Midbrain (tissue), 1 donor: ENCODE measurements at places on chromosomes 12 and 14.

GRCh38 chr14:64247195-64247594 lies 47.0 kb downstream of the ESR2 start:
- DNase-seq, result no peak

DNA sequence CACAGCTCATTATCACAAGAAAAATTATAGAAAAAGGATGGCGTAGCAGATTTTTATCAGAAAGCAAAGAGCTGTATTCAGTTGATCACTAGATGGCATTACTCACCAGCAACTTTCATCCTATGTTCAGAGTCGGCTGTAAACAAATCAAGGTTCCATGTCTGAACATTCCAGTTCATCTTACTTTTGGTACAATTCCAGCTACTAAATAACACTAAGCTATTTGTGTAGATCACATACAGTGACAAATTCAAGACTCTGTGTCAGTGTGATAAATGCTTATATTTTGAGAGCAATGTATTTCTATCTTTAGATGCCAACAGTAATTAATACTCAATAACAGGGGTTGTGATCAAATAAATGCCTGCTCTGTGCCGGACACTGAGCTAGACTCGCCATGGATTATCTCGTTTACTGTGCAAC lies 30.1 kb downstream of the NRDE2 start:
- DNase-seq, result peak; percentile 76

DNA sequence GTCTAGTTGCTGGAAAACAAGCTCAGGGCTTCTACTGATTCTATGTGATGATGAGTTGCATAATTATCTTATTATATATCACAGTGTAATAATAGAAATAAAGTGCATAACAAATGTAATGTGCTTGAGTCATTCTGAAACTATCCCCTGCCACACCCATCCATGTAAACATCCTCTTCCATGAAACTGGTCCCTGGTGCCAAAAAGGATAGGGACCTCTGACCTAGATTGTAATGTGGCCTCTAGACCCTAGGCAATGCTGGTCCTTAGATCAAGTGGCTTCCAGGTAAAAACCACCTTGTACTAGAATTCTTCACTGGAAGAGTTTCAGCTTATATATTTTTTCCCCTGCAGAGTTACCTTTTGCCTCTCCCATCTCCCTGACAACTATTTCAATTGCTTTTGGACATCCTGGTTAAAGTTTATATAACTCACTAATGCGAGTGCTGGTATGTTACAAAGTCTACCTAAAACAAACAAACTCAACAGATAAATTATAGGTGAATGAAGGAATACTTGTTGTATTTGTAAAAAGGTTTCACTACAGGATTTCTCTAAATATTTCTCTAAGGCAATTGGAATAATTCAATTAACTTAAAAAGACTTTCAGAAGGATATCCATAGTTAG lies 462.5 kb downstream of the NAV3 start:
- no peak for DNase-seq

- DNase-seq, result no peak
These were observed 1214.3 kb upstream of the TMEM132C start for GRCh38 chr12:127052511-127053232.

GRCh38 chr14:55902241-55902640 lies 216.0 kb upstream of the PELI2 start:
- no peak for DNase-seq

DNA sequence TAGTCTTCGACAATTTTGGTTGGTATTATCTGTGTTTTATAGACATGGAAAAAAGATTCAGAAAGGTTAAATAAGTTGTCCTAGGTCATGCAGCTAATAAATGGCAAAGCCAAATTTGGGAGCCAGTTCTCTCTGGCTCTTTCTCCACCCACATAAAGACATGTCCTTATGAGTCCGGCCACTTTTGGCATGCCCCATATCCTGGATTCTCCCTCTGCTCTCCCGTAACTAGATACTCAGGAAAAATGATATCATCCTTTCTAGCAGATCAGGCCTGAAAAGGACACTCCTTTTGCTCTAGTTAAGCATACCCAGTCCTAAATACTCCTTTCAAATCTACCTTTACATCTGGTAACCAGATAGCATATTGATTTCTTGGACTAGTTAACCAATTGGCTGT lies 64.4 kb downstream of the TTLL5 start:
- no peak for DNase-seq

GRCh38 chr12:121277374-121277759 lies 19.1 kb downstream of the CAMKK2 start:
- DNase-seq, result no peak

DNA sequence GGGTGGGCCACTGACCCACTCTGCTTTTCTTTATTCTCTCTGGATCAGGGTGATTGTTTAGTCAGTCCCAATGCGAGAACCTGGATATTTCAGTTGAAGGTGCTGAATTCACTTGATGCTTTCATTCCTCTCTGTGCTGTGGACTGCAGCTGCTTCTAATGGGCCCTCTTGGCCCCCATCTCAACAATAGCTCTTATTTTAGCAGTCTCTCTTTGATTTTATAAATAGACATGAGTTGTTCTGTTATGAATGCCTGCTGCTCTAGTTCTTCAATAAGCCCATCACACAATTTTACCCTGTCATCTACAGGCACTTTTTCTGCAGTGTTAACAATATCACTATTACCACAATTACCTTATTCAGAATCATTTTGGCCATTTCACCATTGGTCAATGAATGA lies 54.1 kb upstream of the YARS2 start:
- peak; percentile 11 for DNase-seq

GRCh38 chr12:57519796-57520052 lies 590 bp downstream of the DDIT3 start:
- no peak for DNase-seq
